ENCODE measurements at places on chromosomes 3 and 15.

- no peak for DNase-seq
Observed at GRCh38 chr3:114456742-114457141, 162.9 kb downstream of the TIGIT start.

GRCh38 chr15:61812476-61812875, 247.8 kb downstream of the VPS13C start:
- no peak for DNase-seq

- no peak for DNase-seq
Observed at GRCh38 chr3:161395115-161396012, 24.0 kb upstream of the SPTSSB start.

DNA sequence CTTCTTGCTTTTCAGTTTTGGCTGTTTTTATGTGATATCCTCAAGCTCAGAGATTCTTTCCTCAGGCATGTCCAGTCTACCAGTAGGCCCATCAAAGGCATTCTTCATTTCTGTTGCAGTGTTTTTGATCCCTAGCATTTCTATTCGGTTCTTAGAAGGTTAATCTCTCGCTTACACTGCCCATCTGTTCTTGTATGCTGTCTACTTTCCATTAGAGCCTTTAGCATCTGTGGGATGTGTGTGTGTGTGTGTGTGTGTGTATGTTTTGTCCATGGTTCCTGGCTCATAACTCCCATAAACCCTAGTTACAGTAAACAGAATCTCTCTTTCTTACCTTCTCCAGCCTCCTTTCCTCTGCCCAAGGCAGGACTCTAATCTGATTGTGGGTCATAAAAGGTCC, 5.1 kb upstream of the SLC22A13 start:
- no peak for DNase-seq

DNA sequence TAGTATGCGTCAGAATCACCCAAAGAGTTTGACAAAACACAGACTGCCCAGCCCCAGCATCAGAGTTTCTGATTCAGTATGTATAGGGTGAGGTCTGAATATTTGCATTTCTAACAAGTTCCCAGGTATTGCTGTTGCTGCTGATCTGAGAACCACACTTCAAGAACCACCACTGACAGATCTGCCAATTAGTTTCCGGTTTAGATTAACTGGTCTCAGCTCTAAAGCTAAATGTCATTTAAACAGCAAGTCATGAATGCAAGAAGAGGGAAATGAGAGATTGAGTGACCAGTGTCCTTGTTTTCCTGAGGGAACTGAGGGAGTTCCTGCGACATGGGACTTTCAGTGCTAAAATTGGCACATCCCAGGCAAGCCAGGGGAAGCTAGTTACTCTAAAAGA, 305.0 kb downstream of the ZNF385D start:
- no peak for DNase-seq

DNA sequence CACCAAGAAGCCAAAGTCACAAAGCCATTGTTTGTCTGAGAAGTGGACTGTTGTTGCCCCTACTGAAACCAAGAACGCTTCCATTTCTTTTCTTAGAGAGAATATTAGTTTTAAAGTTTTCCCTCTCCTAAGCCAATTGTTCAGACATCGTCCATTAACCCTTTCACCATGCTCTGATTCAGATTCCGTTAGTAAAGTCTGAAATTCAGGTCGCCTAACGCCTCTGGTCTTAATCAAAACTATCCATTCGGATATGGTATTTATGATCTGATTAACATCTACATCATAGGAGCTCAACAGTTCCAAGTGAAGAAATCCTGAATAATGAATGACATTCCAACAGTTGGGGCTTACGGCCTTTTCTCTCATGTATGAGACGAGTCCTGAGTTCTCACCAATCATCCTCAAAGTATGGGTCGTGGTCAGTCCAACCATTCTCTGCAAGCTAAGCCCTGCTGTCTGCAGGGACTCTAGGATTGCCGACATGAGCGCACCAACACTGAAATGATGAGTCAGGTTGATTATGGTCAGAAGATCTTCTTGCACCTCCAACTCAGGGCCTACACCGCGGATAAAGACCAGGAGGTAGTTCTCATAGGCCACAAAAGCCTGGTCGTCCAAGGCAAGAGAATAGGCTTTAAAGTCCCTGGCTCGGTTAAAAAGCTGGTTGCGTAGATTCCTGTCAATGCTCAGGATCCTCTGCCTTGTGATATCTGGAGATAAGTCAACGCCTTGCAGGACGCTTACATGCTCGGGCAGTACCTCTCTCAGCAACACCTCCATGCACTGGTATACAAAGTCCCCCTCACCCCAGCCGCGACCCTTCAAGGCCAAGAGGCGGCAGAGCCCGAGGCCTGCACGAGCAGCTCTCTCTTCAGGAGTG, 767 bp downstream of the EPM2AIP1 start:
- no peak for DNase-seq

- DNase-seq, result no peak
Observed at GRCh38 chr3:125150525-125151441, 61.8 kb downstream of the SLC12A8 start.

GRCh38 chr3:71549951-71550350, 33.6 kb downstream of the FOXP1 start:
- DNase-seq, result no peak

DNA sequence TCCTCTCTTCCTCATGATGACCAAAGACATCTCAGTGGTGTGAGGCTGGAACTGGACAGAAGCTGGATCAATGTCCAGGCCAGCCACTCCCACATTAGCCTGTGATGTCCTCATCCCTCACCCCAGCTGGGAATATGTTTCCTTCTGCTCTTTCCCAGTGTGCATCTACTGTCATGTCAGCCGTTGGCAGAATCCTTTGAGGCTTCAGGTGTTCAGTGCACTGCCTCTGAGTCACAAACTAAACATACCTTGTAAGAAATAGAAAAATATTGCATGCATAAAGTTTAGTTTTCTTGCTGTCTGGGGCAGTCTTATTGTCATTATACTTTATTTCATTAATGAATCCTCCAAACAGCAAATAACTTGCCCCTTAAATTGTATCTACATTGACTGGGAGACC, 161.6 kb upstream of the RASGRP1 start:
- DNase-seq, result no peak

GRCh38 chr3:170631755-170632488, 46.0 kb upstream of the SLC7A14 start:
- DNase-seq, result no peak

DNA sequence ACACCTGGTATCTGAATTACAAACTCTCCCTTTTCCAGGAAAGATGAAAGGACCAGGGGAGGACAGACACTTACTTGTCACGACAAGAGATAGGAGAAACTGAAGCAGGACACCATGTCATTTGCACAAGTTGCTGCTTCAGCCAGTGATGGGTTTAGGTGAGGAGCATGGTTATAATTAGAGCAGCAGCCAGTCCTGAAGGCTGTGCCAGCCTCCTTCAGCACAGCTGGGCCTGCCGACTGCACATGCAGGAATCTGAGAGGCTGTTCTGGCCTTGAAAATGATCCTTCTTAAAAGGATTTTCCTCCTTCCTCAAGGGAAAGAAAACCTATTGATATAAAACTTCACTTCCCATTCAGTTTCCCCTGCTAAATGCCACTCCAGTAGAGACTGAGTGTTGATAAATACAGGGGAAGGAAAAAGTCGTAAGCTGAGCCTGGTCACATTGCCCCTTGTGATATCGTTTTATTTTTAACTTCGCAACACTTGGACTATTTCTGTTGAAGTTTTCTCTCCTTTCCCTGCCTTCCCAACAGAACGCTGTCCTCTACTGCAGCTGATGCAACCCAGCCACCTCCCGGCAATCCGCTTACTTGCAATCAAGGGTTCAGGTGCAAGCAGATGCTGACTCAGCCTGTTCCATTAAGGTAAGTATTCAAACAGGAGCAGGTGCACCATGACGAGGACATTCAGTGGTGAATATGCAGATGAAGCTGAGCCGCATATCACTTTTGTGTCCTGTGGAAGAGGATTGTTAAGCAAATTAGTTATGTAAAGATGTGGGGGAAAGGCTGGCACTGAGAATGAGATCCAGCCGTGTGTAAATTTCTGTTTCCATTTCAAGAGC, at the start of gene FBXO40:
Gene FBXO40 (plus strand): TSS at position 524 of the 847 bp plus-strand sequence. CDS start 27,197 bp downstream, outside the sequence.
- DNase-seq, result no peak

GRCh38 chr3:133996251-133996661, 33.5 kb downstream of the SLCO2A1 start:
- no peak for DNase-seq

- no peak for DNase-seq
Observed at GRCh38 chr3:131107637-131108433, 81.2 kb downstream of the NEK11 start.

DNA sequence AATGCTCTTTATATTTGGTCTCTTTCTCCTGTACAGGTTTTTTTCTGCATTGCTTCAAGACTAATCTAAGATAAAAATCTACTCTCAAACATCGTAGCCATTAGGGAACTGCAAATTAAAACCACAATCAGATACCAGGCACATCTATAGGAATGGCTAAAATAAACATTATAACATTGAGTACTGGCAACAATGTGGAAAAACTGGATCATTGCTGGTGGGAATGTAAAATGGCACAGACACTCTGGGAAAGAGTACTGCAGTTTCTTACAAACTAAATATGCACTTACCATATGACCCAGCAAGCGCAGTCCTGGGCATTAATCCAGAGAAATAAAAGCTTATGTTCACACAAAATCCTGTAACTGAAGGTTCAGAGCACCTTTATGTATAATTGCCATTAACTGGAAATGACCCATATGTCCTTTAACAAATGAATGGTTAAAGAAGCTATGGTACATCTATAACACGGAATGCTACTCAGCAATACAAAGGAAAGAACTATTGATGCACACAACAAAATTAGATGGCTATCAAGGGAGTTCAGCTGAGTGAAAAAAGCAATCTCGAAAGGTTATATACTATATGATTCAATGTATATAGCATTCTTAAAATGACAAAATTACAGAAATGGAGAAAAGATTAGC, 6.3 kb downstream of the ABCC5 start:
- no peak for DNase-seq

- DNase-seq, result no peak
Observed at GRCh38 chr3:34141841-34142337, 343.5 kb downstream of the PDCD6IP start.

DNA sequence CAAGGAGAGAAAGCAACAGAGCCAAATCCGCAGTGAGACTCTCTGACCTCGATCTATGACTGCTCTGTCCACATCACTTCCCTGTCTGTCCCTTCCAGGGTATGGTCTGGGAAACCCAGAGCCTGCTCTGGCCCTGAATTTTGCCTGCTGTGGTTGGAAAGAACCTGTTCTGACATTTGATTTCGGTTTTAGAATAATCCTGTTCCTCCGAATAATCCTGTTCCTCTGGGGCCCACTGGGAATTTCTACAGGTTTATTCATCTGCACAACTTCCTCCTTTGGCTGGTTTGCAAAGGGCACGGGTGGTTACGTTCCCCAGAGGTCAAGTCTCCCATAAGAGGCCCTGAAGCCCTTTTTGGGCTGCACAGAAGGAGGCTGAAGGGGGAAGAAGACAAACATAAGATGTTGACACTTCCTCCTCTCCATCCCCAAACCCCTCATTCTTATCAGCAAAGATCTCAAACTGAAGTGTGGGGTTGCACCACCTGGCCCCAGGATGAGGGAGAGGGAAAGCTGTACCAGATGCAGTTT, 10.6 kb downstream of the LAMP3 start:
- DNase-seq, result no peak

DNA sequence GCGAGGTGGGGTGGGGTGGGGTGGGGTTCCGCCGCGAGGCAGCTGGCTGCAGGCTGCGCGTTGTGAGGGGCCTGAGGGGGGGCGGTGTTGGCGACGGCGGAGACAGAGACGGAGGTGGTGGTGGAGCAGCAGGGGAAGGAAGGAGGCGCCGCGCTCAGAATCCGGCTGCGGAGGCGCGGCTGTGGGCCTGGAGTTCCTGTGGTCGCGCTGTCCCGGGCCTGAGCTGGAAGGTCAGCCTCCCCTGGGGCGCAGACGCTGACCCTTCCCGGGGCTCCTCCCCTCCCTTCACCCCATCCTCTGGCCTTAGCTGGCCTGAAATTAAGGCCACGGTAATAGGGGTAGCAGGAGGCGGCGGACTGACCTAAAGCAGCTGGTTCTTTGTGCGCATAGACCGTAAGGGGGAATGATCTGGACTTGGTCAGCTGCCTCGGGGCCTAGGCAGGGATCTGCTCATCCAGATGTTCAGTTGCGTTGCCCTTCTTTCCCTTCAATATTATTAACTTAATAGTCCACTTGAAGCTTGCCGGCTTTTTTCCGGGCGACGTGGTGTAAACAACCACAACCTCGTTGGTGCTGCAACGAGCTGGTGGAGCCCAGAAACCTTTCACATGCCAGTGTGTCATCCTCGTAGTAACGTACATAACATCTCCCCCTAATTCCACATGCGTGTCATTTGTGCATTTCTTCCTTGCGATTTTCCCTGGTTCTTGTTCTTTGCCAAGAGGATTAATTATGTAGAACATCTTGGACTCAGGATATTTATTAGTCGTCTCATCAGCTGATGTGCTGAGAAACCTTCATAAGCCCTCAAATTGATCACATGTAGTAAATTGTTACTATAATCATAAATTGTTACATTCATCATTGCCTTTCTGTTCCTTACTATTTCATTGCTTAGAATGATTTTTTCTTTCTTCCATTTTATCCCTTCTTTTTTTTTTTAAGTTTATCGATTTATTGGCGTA, 626 bp downstream of the SEC62 start:
- no peak for DNase-seq

DNA sequence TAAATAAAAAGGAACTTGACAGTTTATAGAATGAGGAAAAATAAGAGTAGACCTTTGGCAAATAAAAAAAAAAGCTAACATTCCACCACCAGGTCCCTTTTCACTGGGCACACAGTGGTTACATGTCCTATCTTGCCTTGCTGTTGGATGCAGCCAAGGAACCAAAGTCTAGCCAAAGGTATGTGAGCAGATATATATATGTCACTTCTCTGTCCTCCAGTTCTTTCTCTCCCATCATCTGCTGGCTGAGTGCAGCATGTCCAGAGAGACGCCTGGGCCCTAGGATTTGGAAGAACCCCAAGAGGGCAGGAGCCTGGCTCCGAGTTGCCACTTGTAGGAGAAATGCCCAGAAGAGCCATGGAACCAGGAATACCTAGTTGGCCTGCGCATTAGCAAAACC, 104.7 kb downstream of the SERPINI1 start:
- DNase-seq, result no peak

GRCh38 chr15:88690331-88690730, 51.5 kb downstream of the ISG20 start:
- DNase-seq, result no peak

DNA sequence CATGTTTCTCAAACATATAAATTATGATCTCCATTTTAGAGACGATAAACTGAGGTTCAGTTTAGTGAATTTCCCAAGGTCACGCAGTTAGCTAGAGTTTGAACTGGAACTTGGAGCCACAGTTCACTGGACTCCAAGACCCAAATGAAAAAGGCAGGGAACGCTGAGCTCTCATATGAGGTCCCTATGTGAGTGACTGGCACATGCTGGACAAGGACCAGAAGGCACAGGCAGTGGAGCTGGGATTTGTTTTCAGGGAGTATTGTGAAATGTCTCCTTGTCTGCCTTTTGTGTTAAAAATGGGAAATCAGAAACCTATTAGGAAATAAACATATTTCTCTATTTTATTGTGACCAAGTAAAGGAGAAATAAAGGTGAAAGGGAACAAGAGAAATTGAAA, 63.5 kb downstream of the MESD start:
- no peak for DNase-seq

GRCh38 chr3:132464066-132464465, 46.8 kb downstream of the DNAJC13 start:
- no peak for DNase-seq

All from stimulated activated CD8-positive, alpha-beta memory T cell treated with anti-CD3 and anti-CD28 coated beads, Interleukin-15, amount 100 ng/mL, for 4 hours (primary cell).